Pancreas (tissue), 10 donors: ENCODE measurements at places on chromosomes 11 and 22.

DNA sequence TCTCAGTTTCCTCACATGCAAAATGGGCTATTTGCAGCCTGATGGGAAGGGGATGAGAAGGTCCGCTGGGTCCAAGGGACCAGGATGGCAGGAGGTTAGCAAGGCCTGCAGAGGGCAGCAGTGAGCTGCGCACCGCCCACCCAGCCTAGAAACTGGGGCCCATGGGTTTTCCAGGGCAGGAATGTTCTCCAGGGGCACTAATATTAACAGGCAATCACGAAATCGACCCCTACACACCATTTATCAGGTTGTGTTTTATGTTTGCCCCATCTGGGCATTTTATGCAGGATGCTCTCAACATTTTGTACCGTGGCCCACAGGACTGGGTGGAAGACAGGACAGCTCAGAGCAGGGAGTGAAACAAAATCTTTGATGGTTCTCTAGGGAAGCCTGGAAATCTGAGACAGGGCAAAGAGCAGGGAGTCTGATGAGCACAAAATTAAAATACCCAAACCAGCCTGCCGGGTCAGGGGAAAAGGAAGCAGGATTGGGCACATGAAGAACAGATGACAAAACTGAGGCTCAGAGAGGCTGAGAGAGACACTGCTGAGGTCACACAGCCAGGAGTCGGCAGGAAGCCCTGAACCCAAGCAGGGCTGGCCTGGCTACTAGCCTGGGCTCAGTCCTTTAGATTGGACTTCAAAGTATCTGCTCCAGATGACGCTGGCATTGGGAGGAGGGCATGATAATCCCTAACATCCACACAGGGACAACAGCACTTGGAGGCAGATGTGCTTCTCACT is 1.6 kb upstream of the BCR start:
- DNase-seq = peak; percentile 72

GRCh38 chr11:13328286-13328685 is 50.7 kb downstream of the BMAL1 start:
- no peak for DNase-seq

- DNase-seq = no peak
Observed at GRCh38 chr11:16953663-16954062, 60.6 kb downstream of the PLEKHA7 start.

GRCh38 chr11:121889931-121890330 is 226.1 kb downstream of the BLID start:
- no peak for DNase-seq
